ENCODE measurements at places on chromosomes 7 and 10.

- no peak for DNase-seq
These were observed 7.7 kb upstream of the GTPBP4 start for GRCh38 chr10:980468-981093.

DNA sequence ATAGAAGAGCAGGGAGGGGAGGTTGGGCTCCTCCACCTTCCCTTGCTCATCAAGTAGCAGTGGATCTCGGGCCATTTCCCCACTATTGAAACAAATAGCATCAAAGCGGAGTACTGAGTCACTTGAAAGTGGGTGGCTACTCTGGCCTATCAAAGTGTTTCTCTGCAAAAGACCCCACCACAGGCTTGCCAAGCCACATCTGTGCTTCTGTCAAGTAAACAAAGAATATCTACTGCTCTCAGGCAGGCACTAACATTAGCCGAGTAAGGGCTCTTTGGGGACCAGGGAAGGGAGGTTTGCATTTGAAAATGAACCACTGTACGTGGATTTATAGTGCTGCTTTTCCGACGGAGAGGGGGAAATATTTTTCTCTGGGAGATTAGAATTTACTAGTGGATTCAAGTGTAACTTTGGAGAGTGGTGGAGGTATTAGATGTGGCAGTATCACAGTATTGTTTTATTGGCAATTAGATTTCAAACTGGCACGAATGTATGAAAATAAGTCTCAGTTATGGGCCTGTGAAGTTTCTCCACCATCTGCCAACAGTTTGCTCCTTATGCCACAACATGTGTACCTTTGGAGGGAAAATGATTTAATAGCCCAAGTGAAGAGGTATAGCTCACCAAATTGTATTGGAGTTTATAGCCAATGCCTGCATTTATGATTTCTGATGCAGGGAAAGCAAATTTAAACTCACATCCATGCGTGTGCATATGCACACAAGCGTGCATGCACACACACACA, 97.5 kb downstream of the RPS24 start:
- DNase-seq = no peak

- no peak for DNase-seq
These were observed 152.5 kb upstream of the STK17A start for GRCh38 chr7:43430411-43430810.

- DNase-seq = no peak
These were observed 55.1 kb upstream of the SEMA3A start for GRCh38 chr7:84249656-84250055.

DNA sequence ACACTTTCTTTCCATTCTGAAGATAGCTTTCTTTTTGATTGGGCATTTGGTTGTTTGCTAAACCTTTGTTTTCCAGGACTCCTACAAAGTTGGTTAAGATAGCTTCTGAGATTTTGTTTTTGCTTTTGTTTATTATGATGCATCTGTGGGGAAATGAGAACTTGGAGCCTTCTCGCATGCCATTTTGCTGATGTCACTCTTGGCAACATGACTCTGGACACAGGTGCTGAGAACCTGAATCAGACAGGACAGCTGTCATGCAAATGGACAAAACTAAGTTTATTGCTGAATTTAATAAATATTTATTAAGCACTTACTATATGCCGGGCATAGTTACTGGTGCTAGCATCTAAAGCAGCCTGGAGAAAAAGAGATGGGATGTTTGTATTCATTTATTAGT, 274.1 kb downstream of the ZEB1 start:
- no peak for DNase-seq

DNA sequence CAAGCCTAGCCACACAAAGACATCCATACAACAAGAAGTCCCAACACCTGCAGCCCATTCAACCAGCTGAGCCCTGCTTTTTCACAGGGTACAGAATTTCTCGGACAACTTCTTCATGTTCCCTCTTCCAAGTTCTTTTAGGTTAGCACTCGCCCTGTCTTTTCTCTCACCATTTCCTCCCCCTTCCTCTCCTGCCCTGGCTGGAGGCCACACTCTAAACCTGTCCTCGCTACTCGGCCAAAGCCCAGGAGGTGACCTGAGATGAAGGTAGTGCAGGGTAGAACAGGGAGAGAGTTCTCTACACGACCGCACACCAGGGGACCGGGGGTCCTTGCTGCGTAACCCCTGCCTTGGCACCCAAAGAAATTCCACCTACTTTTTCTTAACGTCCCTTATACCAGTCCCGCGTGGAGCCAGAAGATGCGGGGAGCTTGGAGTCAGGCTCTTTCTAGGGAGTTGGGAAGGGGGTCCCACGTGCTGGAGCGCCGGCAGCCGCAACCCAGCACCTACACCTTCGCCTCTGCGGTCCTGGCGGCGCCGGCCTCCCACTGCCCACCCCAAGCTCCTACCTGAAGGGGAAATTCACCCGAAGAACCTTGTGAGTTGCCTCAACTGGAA, 16.0 kb upstream of the DLX6 start:
- no peak for DNase-seq

- no peak for DNase-seq
These were observed 6.3 kb upstream of the CSGALNACT2 start for GRCh38 chr10:43131906-43132305.

Data from activated gamma-delta T cell (primary cell).